Stimulated activated CD8-positive, alpha-beta memory T cell treated with anti-CD3 and anti-CD28 coated beads, Interleukin-7, amount 100 ng/mL, for 48 hours (primary cell): ENCODE measurements at places on chromosomes 1 and 21.

GRCh38 chr1:22334860-22335550 lies 116.6 kb upstream of the ZBTB40 start:
- no peak for DNase-seq

DNA sequence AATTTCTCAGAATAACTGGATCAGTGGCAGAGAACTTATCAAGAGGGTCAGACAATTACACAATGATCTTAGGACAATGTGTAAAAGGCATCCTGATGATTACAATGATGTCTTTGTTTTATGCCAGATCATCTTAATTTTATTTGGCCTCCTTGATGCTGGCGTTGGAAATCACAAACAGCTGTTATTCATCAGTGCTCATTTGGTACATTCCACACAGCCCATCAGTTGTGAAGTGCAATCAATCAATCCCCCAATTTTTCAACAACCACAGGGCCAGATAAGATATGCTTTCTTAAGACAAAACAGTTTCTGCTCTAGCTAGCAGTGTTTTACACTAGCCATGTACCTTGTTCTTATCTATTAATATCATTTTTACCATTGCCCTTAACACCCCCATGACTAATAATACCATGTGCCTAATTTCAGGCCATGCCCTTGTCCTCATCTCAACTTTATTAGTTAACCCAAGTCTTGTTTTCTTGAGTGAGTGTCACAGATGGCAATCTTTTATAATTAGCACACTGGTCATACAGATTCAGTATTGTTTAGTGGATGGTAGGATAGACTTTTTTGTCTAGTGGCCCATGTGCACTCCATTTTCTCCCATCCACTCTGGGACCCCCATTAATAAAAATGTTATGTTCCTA lies 40.8 kb upstream of the COL24A1 start:
- DNase-seq = no peak

GRCh38 chr21:31221043-31221442 lies 123.0 kb downstream of the TIAM1 start:
- DNase-seq = no peak

GRCh38 chr1:173097001-173097400 lies 46.3 kb upstream of the TNFSF18 start:
- no peak for DNase-seq

DNA sequence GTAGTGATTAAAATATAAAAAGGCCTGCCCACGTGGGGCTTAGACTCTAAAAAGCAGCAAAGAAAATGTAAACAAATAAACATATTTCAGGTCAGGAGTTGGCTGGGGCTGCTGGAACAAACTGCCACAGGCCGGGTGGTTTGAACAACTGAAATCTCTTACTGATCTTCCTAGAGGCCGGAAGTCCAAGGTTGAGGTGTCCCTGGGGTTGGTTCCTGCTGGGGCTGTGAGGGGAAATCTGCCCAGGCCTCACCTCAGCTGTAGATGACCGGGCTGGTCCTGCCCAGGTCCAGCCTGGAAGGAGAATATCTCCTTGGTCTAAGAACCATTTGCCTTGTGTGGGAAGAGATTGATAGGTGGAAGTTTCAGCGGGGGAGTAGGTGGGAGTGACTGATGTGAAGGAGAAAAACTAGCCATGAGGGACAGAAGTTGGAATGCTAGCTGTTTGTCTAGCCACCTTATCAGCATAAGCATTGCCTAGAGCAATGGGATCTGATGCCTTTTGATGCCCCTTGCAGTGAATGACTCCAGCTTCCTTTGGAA lies 221.1 kb downstream of the DYRK1A start:
- DNase-seq = no peak

GRCh38 chr1:200535605-200536004 lies 84.9 kb downstream of the KIF14 start:
- no peak for DNase-seq

- no peak for DNase-seq
Observed at GRCh38 chr1:160351629-160352028, 8.4 kb downstream of the NCSTN start.
